ENCODE measurements at places on chromosomes 5 and 9.

- no peak for DNase-seq
Observed at GRCh38 chr5:111517853-111518501, 5.6 kb upstream of the STARD4 start.

DNA sequence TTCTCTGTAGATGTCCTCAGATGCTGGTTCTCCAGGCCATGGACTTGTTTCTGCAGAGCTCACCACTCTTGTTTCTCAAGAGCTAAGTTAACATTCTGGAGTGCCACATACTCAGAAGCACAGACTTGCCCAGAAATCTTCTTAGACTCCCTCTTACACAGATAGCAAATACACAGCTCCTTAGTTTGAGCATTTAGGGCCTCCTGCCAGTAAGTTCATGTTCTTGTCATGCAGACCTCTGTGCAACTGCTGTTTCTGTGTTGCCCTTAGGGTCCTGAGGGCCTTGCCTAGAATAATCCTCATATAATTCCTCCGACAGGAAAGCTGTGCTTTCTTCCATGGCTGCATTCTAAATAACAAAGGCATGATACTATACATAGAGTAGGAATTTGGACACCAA is 1.3 kb upstream of the PTPDC1 start:
- no peak for DNase-seq

GRCh38 chr5:143877196-143877595 is 65.2 kb downstream of the HMHB1 start:
- DNase-seq = no peak

- no peak for DNase-seq
Observed at GRCh38 chr5:77798456-77798855, 22.3 kb upstream of the TBCA start.

- DNase-seq = no peak
Observed at GRCh38 chr5:2914981-2915484, 163.6 kb upstream of the IRX2 start.
